ENCODE measurements at places on chromosomes 3 and 15.

DNA sequence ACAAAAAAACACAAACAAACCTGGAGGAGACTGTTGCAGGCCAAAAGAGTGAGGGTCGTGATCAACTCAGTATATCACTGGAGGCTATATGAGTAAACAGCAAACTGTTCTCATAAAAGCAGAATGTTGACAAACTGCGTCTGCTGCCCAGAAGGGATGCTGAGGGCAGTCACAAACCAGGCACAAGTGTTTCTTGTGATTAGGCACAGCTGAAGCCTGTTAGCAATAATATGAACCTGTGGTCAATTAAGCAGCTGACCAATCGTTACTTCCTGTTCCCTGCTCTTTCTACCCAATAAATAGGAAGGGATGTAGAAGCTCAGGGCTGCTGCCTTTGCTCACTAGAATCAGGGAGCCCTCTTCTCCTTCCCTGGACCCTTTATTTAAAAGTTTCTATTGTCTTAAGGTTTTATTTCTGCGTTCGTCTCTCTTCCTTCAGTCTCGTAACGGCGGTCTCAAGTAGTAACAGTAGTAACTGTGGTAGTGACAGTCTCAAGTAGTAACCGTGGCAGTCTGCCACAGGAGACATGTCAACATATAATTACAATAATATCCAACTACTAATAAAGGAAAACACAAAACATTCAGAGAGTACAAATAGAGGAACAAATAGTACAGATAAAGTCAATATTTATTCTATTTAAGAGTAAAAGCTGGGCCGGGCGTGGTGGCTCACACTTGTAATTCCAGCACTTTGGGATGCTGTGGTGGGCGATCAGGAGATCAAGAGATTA, 698.4 kb upstream of the CCDC54 start:
- DNase-seq, result no peak

DNA sequence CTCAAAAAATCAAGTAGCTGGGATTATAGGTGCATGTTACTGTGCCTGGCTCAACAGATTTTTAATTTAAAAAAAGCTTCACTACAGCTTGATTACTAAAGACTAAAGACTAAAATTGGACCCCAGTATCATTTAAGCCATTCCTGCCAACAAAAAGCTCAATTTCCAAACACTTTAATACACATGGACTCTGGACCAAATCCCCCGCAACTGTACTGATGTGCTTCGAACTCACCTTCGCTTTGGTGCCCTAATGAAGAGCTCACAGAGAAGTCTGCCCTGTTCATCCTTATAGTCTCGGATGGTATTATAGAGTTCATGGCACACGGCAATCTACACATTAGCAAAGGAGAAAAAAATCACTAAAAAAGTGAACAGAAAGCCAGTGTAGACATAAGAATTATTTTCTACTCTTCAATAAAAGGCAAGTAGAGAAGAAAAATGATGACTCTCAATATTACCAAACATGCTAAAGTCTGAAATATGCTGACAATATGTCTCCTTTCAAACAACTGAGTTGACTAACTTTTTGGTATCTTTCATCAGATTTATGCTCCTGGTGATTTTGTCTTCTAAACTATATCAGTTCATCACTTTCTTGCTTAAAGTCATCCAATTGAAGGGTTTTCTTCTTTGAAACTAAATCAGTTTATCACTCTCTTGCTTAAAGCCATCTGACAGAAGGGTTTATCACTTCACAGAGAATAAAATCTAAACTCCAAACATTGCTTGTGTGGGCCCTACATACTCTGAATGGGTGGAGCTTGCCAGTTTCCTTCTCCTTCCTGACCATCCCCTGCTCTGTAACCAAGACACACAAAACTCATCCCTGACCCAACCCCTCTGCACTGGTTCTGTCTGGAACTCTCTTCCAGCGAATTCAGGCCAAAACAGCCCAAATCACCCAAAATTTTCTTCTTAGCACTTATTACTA, 7.2 kb downstream of the PBRM1 start:
- DNase-seq, result no peak

- DNase-seq, result no peak
Measured at GRCh38 chr15:57708047-57708446, 1.5 kb downstream of the POLR2M start.

GRCh38 chr3:185316740-185317412, 46.1 kb upstream of the MAP3K13 start:
- DNase-seq, result no peak

DNA sequence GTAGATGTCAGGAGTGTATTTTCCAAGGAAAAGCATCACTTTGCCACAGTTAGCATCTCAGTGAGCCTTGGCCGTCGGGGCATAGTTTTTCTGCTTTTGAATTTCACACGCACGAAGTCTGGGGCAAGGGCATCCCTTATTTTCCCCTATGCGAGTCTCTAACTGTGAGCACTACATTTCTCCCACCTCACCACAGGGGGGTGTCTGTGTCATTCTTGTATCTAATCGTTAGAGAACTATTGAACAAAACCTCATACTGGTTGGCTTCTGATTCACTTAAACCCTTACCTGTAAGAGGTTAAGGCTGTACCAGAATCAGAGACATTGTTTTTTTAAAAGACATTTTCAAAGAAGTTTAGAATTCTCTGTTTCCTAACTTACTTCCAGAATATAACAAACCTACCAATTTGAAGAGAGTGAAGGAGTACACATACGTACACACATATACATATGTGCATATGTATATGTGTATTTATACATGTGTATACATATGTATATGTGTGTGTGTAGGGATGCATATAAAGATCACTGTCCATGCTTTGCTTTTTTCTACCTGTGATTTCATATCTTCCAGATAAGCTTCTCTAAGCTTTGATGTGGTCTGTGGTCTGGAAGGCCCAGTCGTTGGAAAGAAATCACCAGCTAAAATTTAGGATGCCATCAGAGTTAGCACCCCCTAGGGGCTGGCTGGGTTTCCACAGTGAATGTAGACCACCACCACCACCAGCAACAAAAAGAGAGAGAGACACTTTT, 49.4 kb downstream of the MYZAP start:
- DNase-seq, result no peak

DNA sequence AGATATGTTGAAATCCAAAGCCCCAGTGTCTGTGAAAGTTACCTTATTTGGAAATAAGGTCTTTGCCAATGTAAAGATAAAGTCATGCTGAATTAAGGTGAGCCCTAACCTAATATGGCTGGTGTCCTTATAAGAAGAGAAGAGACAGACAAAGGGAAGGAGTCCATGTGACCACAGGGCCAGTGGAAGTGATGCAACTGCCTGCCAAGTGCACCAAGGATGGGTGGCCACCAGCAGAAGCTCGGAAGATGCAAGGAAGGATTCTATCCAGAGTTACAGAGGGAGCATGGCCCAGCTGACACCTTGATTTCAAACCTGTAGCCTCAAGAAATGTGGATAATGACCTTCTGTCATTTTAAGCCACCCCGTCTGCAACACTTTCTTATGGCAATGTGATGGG, 35.3 kb upstream of the PGPEP1L start:
- no peak for DNase-seq

DNA sequence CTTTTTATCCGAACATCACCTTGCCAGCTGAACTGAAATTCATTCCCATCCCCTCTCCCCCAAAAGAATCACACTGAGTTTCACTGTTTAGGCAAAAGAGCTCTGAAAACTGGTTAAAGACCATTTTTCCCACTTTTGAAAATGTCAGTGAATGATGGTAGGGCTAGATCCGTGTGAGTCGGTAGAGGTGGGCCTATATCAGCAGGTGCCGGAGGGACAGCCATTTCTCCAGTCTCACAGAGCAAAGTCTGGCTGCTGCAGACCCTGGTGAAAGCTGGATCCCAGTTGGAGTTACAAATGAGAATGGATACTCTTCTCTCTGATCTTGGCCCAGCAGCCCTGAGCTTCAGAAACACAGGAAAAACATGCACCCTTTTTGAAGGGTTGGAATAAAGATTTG, 10.9 kb downstream of the ENTPD3 start:
- no peak for DNase-seq

- no peak for DNase-seq
Measured at GRCh38 chr3:143855183-143855582, 6.9 kb upstream of the SLC9A9 start.

DNA sequence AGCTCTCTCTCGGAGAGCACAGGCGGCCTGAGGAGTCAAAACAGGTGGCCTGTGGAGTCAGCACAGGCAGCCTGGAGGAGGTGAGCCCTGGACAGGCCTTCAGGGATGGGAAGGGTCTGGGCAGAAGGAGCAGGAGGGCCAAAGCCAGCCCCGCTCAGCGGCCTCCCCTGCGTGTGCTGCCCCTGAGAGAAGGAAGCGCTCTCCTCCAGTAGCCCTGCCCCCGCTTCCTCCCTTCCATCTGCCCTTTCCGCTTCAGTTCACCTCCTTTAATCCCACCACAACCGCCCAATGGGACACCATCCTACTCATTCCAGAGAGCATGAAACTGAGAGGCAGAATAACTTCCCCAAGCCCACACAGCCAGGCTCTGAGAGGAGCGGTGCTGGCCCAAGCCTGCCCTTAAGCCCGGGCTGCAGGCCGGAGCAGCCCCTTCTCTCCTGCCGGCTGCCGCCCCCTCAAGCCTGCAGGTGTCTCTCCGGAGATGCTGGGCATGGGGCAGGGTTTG, 3.2 kb upstream of the NR2E3 start:
- DNase-seq, result no peak

DNA sequence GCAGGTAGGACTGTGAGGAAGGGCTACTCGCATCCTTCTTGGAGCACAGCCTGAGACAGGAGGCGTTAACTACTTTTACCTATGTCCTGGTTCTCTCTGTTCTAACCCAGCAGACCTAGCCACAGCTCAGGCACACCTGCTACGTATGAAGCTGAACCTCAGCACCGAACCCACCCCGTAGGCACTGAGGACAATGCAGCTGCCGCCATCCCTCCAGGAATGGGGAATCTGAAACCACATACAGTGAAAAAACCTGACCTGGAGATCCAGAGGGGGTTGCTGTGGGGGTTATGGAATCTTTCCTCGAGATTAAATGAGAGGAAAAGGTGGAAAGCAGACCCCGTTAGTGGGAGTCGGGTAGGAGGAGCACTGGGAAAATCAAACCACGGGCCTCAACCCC, 14.4 kb downstream of the MST1R start:
- DNase-seq, result no peak

DNA sequence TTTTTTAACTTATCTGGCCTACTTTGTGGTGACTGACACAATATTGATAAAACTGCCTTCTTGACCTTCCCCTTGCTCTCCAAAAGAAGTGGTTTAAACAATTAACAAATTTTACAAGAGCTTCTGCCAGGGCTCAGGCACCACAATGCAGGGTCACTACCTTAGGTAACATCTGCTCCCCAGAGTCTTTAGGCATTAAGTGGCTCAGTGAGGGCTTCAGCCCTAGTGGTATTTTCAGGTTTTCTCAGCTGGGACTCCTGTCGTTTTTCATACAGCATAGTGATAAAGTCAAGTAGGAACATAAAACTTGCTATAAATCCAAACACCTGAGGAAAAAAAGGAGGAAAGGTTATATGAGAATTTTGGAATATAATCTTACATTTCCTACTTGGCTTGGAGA, 18.9 kb downstream of the CMTM6 start:
- DNase-seq, result no peak

- DNase-seq, result no peak
Measured at GRCh38 chr15:38504680-38505467, 50.9 kb downstream of the FAM98B start.

DNA sequence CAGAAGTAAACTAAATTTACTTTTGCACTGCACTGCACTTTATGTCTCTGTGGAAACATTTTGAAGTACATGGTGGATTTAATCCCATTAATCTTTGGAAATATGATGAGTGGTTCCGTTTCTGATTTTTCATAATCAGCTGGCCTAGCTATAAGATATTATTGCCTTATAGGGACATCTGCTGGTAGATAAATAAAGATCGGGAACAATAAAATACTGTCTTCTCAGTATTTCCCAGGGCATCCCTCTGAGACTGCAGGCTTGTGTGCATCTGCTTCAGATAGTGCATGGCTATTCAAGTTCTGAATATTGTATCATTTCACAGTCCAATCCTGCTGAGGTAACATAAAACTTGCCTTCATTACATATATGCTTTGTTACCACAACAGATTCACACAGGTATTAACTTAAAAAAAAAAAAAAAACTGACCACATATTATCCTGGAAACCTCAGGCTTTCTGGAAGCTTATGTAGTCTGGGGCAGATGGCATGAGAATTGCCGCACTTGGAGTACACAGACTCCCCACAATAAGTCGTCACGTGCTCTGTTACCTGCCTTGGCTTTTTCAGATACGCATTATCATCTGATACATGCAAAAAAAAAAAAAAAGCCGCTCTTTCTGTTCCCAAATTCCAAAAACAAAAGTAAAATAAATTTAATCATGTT, 330.8 kb upstream of the AGTR1 start:
- DNase-seq, result no peak

DNA sequence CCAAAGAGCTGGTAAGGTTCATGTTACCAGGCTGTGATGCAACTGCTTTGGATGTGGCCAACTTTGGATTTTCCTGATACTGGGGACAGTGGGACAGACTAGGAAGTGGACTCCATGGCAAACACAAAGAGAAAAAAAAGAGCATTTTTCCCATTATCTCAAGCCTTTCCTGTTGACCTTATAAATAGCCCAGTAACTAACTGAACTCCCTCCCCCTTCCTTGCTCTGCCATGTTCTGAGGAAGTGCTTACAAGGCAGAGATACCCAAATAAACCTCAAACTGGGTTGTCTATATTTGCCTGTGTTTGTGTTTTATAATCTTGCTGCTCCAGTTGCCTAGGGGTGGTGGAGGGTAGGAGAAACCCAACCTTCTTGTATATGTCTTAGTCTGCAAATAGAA, 27.3 kb upstream of the SLC9A9 start:
- no peak for DNase-seq

DNA sequence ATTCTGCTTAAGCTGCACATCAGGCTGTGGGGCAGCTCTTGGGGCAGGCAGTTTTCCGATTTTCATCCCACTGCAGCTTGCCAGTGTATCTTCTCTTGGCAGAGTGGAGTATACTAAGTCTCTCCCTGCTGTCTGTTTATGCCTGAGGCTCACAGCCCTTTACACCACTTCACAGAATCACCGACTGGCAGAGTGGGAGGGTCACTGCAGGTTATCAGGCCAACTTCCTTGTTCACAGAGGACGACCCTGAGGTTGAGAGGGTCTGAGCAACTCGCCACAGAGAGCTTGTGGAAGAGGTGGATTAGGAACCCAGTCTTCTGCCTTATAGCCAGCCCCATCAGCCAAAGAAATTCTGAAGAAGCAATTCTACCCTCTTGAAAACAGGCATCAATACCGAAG, 30.9 kb downstream of the KIF9 start:
- no peak for DNase-seq

- no peak for DNase-seq
Measured at GRCh38 chr15:50641318-50641717, 45.3 kb downstream of the TRPM7 start.

- no peak for DNase-seq
Measured at GRCh38 chr3:142663865-142664264, 60.0 kb upstream of the TRPC1 start.

DNA sequence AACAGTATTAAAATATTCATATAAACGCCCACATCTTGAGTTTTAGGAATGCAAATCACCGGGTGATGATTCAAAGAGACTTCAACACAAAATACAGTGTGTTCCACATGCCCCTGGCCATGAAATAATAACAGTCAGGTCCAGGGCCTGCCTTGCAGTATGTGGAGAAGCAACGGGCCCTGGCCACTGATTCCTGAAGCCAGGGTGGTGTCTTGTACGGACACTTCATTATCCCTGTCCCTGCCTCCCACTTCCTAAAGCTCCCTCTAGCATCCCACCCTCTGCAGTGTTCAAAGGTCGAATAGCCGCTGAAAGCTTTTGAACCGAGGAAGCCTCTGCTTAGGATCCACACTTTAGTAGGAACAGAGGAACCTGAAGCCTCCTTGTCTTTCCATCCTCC, 50.4 kb upstream of the PCSK6 start:
- DNase-seq, result no peak

- no peak for DNase-seq
Measured at GRCh38 chr3:12934431-12934830, 93.1 kb upstream of the RPL32 start.

GRCh38 chr3:134693804-134694203, 43.0 kb upstream of the KY start:
- no peak for DNase-seq

Data from activated T-cell treated with anti-CD3 and anti-CD28 coated beads, Interleukin-2, amount 50 U/mL, for 1 hour (primary cell).